ENCODE measurements at places on chromosomes 16 and 17.

DNA sequence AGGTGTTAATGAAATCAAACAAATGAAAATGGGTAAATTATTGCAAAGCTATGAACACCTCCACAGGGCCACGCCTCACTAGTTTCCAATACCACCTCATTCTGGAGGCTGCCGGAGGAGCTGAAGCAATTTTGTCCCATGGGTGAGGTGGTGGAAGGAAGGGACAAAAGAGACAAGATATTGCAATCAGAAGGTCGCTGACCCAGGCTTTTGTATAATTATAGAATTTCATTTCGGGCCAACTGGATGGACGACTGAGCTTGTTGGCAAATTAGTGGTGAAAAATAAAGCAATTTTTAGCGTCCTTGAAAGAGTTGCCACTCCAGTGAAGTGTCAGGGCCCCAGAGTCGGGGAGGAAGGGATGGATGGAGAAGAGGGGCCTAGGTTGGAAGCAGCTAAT lies 147.9 kb downstream of the CYLD start:
- no peak for DNase-seq

DNA sequence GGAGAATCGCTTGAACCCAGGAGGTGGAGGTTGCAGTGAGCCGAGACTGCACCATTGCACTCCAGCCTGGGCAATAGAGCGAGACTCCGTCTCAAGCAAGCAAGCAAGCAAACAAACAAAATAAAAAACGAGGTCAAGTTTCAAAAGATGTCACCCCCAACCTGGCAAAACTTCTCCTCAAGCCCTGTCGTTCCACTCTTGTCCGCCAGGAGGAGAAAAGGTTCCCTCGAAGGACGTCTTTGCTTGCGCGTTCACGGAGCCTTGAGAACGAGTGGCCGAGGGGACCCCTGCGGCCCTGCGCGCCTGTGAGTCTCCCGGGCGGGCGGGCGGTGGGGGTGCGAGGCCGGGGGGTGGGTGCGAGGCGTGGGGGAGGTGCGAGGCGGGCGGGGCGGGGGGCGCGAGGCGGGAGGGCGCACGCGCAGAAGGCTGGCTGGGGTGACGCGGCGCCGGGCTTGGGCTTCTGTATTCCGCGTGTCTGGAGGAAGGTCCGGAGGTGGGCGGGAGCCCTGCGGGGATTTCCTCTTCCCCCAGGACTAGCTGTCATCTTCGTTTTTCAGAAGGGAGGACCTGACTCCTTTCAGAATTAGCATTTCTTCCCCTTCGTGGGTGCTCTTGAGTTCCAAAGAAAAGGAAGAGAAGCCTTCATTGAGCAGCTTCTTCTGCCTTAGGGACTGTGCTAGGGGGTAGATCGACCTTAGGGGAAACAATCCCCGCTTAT lies 3.7 kb downstream of the SLC52A1 start:
- DNase-seq = peak; percentile 91

GRCh38 chr17:65174974-65175373 lies 37.8 kb downstream of the RGS9 start:
- no peak for DNase-seq

DNA sequence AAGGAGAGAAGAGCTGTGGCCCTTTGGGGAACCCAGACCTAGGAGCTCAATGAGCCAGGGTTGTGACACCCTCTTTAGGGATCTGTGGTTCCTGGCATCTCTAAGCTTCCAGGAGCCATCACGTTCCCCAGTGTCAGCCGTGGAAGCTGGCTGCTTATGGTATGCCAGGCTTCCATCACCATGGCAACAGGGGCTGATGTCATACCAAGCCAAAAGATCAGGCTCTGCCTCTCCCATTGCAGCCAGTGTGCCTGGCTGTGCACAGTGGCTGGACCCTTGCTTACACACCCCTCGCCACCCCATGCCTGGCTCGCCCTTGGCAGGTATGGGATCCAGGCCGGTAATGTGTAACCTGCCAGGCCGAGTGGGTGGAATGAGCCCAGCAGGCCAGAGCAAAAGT lies 91.1 kb downstream of the SSH2 start:
- no peak for DNase-seq

GRCh38 chr16:72220875-72221629 lies 49.1 kb upstream of the PMFBP1 start:
- DNase-seq = no peak

- DNase-seq = no peak
Measured at GRCh38 chr16:89152831-89153700, 18.5 kb upstream of the CDH15 start.

- DNase-seq = no peak
Measured at GRCh38 chr17:16037636-16038035, 38.0 kb downstream of the TTC19 start.

- DNase-seq = no peak
Measured at GRCh38 chr16:72609933-72610332, 438.0 kb upstream of the PMFBP1 start.

GRCh38 chr17:21679256-21680146 lies 12.8 kb upstream of the KCNJ18 start:
- no peak for DNase-seq

DNA sequence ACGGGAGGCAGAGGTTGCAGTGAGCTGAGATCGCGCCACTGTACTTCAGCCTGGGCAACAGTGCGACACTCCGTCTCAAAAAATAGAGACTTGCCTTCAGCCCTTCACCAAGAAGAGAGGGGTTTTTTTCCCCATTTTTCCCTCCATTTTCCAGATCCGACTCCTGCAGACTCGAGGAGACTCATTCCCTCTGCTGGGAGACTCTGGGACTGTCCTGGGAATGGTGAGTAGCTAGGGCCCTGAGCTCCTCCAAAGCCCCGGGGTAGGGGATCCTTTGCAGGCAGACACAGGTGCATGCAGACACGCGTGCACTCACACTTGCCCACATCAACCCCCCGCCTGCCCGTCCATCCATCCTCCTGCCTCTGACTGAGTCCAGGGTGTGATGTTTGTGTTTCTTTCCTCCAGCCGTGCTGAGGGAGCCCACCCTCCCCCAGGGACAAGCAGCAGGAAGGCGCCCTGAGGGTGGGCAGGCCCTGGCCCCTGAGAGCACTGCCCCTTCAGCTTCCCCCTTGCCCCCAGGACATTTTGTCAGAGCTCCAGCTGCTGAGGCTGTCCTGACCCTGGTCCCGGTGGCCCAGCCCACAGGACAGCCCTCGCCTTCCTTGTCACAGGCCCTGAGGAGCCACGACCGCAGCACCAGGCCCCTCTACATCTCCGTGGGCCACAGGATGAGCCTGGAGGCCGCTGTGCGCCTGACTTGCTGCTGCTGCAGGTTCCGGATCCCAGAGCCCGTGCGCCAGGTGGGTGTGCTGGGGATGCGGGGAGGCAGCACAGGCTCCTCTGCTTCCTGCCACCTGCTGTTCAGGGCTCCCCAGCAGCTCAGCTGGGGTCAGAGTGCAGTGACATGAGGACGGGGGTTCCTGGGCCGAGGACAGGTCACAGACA lies 10.2 kb downstream of the ENDOV start:
- DNase-seq = peak; percentile 53

DNA sequence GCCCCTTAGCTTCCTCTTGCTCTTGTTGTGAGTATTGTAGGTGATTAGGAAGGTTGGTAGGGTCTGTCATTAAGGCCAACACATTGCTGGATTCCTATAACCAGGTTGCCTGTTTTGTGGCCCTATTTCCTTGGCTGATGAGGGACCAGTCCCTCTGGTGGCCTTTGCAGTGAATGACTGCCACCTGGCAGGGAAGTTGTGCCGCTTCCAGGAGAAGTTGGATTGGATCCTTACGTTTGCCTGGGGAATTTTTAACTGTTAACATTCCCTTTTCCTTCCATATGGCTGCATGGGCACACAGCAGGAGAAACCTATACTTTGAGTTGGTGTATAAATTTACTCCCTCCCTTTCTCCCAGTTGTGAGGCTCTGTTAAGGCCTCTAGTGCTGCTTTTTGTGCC lies 32.4 kb downstream of the LCMT1 start:
- DNase-seq = peak; percentile 39

GRCh38 chr16:10728003-10728887 lies 15.4 kb upstream of the NUBP1 start:
- DNase-seq = peak; percentile 63

DNA sequence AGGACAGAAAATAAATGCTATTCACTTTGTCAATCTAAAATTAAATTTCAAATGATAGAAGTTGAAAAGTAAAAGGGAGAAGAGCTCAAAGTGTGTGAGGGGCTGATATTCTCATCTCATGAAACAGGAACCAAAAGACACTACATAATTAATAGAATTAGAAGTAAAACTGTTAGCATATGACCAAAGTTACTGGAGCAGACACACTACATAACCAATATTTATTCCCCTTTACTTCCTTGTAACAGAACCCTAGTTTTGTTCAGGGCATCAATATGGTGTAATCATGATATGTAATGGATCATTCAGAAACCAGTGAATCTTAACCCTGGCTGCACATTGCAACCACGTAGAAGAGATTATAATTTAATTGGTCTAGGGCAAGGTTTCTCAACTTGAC lies 109.5 kb upstream of the SIAH1 start:
- no peak for DNase-seq

DNA sequence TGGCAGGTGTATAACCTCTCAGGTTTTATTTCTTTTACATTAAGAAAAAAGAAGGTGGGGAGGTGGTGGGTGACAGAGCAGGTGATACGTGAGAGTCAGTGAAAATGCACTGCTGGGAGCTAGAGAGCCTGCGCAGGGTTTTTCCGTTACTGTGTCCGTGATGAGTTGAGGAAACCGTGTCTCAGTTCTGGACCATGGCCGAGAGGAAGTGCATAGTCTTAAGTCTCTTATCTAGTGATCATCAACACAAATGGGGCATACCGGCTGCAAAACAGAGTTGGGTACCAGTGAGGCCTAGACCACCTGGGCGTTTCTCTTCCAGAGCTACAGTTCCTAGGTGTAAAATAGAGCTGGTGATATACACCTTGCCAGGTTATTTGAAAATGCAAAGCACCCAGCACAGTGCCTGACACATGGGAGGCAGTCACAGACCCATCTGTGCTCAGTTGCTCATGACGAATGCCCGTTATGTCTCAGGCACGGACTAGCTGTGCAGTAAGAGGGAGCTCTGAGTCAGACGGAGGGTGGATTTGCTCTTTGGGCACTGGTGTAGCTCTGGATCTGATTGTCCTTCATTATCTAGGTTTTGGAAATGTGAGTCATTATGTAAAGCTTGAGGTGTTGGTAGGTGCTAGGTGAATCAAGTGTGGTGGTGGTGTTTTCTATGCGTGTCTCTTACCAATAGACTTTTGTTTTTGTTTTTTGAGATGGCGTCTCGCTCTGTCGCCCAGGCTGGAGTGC lies 60.9 kb downstream of the RPTOR start:
- no peak for DNase-seq

DNA sequence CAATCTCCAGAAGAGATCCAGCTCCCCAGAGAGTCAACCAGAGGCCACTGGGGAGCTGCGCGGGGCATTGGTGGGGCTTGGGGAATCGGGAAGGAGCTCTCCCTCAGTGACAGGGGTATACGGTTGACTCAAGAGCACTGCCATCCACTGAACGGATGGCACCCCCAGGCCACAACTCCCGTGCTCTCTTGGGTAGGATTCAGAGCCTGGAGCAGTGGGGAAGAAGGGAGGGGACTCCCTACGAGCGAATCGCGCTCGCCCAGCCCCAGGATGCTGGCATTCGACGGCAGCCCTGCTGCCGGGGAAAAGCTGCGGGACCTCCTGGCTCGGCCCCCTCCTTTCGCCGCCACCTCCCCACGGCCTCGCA lies 473 bp upstream of the TPPP3 start:
- no peak for DNase-seq

- no peak for DNase-seq
Measured at GRCh38 chr17:82282239-82283207, 9.0 kb upstream of the CSNK1D start.

GRCh38 chr16:2033057-2033908 lies 6.6 kb downstream of the NHERF2 start:
- DNase-seq = no peak

DNA sequence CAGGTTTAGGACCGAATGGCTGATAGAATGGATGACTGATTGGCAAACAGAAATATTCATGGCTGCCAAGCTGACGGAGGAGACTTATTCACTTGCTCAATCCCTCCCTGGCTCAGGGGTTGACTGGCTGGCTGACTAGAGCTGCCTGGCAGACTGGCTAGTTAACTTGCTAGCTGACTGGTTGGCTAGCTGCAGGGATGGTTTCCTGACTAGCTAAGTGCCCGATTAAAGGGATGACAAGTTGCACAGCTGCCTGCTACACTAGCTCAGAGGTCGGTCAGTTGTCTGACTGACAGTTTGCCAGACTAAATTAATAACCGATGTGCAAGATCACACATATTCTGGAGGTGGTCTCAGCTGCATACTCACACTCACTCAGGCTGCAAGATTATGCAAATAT lies 1208.4 kb upstream of the CDH8 start:
- no peak for DNase-seq

DNA sequence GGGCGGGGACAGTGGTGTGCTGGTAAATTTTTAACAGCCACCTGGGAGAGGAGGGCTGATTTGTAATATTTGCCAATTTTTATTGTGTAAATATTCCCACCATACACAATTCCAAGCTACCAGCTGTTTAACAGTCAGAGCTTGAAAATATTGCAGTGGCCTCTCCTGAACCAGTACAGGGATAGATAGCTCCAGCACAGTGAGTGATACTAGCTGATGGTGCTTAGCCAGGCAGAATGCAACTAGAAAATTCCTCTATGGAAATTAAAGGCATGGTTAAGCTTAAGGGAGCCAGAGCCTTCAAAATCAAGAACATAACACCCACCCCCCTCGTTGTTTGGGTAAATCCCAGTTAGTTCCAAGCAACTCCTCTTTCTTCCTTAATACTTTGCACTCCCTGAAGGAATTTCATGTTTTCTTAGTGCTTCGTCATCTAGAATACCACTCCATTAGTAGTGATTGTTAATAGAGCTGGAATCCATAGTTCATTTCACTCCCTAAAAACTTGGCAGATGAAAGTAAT lies 96.6 kb downstream of the CYB561 start:
- no peak for DNase-seq

- no peak for DNase-seq
Measured at GRCh38 chr16:80894091-80894490, 89.7 kb upstream of the CDYL2 start.

GRCh38 chr16:87441886-87442580 lies 49.9 kb downstream of the MAP1LC3B start:
- DNase-seq = no peak

- DNase-seq = no peak
Measured at GRCh38 chr16:78258375-78259065, 159.1 kb downstream of the WWOX start.

DNA sequence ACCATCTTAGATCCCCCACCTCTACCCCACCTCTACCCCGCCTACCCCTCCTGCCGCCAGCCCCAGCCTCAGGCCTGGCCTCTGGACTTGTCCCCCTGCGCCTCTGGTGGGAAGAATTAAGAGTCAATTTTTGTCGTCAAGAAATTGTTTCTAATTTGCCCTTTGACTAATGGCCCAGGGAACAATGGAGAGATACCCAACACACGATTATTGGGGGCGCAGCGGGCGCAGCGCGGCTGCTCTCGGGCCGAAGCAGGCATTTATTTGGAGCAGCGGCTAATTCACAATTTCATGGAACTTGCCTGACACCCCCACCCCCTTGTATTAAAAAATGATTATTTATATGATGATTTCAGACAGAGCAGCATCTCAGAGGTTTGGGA lies 4.4 kb upstream of the BAHCC1 start:
- DNase-seq = no peak

DNA sequence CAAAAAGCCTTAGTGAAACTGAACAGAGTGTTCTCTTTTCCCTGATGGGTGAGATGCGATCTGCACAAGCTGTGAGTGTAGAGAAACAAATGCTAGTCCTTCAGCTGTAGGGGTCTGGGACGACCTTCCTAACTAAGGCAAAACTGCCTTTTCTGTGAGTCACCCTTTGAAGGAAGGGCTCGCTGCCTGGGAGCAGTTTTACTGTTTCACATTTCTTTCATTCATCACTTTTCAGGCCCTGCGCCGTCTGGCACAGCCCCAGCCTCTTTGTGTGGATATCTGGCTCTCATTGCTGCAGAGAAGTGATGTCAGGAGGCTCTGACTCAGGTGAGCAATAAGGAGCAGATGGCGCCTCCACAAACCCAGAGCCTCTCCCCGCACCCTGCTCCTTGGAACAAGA lies 57.4 kb downstream of the HS3ST3A1 start:
- DNase-seq = no peak

Data from D341Med (cell line).